ENCODE measurements at places on chromosomes 16 and 17.
A peak's percentile ranks its signal among the peaks of the same experiment; 100 is the strongest.

DNA sequence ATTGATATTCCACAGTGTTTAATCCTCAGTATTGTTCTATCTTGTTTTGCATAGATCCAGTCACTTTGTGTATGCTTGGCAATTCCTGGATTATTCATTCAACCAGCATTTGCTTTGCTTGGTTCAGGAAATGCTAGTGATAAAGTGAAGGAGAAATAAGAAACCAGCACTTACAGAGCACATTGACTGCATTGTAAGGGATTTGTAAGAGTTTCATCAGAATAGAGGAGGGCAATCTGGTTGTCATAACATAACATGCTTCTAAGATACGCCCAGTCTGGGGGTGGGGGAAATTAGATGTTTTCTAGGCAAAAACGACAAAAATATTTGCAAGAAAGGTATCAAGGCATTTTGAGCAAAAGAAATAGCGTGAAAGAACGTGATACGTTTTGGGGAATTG, 40.4 kb downstream of the TNRC6A start:
- peak; percentile 79 for DNase-seq

DNA sequence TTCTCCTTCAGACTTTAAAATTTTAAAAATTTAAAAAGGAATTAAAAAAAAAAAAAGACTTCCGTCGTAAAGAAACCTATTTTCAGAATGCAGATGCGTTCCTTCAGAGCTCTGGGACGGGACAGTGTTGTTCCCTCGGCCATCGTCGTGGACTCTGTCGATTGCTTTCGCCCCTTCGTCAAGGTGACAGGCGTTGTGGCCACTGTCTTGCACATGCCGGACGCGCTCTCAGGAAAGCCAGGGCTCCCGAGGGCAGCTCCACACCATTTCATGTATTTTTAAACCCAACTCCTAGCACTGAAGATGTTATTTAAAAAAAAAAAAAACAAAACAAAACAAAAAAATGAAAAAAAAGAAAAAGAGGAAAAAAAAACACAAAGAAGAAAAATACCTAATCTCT, 22.3 kb downstream of the TMC6 start:
- no peak for DNase-seq

DNA sequence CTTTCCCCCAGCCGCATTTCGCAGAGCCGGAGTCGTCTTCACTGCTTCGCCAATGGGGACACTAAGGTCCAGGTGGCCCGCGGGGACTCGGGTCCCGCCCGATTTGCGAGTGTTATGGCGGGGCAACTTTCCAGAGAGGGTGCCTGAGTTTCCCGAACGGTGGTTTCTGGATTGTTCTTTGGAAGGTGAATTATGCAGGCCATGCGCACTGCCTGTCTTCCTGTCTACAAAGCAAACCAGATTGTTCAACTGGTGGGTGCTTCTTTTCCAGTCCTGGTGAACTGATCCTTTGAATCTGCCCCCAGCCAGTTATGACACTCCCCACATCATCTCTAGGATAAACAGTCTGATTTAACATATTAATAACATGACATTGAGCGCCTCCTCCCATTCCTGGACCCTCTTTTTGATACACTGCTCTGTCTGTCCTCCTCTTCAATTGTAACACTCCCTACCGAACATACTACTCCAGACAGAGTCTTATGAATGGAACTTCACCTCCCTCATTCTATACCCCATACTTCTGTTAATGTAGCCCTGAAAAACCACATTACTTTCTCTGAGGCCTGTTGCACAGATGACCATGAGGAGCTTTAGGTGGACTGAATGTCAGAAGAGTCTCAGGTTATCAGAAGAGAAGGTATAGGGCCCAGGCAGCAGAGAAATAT, 159.0 kb downstream of the RAB11FIP4 start:
- no peak for DNase-seq

DNA sequence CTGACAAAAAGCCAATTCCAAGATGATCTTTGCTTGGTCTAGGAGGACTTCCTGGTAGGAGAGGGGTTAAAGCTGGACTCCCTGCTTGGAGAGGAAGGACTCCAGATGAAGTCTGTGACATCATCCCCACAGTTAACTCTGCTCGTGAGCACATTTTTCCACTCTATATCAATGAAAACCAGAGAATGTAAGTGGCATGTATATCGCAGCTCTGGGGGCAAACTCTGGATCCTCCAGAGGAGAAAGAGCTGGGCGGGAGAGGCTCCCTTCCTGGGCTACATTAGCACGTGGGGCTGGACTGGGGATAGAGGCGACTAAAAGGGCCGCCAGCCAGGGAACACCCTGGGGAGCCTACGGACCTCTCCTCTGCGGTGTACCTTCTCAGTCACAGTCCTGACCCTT, 34.1 kb downstream of the HIC1 start:
- no peak for DNase-seq

GRCh38 chr17:54932711-54933110, 32.1 kb downstream of the TOM1L1 start:
- DNase-seq = peak; percentile 72

DNA sequence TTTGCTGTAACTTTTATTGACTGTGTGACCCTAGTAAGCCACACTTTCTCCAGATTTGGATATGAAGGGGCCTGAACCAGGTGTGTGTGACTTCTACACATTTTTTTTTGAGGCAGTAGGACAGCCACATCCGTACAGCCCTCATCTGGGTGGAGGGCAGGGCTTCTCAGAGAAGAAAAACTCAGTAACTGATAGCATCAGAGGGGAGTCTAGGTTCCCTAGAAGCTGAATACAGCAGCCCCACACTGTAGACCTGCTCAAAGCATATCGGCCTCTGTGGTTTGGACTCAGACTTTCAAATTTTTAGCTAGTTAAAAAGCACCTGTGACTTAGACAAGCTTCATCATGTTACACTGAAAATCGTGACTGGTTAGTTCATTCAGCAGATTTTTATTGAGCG, 10.8 kb downstream of the PRSS54 start:
- no peak for DNase-seq

DNA sequence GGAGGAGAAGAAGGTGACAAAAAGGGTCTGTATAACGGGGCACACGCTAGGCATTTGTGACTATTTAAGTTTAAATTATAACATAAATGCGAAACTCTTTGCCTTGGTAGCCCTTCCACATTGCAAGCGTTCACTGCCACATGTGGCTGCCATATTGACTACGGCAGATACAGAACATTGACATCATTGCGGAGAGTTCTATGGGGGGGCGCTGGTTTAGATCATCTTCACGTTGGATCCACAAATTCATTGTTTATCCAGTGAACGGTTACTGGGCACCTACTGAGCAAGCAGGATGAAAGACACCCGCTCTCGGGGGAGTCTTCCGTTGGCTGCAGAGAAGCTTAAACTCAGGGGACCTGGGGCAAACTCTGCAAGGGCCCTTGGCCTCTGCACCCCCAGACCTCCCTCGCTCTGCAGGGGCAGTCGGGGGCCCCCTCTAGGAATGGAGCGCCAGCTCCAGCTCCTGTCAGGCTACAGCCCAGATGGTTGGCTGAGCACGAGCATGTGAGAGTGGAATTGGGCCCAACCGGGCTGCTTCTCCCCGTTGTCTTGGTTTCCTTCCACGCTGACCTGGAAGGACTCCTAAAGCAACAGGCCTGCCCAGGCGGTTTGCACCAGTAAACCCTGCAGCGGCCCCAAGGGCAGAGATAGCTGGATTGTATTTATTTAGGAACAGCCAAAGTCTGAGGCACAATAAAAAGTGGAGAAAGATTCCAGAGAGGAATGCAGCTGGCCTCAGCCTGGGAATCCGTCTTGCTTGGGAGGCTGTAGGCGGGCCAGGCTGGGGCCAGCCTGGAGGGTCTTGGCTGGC, 172.2 kb downstream of the SEC14L1 start:
- DNase-seq = peak; percentile 82

DNA sequence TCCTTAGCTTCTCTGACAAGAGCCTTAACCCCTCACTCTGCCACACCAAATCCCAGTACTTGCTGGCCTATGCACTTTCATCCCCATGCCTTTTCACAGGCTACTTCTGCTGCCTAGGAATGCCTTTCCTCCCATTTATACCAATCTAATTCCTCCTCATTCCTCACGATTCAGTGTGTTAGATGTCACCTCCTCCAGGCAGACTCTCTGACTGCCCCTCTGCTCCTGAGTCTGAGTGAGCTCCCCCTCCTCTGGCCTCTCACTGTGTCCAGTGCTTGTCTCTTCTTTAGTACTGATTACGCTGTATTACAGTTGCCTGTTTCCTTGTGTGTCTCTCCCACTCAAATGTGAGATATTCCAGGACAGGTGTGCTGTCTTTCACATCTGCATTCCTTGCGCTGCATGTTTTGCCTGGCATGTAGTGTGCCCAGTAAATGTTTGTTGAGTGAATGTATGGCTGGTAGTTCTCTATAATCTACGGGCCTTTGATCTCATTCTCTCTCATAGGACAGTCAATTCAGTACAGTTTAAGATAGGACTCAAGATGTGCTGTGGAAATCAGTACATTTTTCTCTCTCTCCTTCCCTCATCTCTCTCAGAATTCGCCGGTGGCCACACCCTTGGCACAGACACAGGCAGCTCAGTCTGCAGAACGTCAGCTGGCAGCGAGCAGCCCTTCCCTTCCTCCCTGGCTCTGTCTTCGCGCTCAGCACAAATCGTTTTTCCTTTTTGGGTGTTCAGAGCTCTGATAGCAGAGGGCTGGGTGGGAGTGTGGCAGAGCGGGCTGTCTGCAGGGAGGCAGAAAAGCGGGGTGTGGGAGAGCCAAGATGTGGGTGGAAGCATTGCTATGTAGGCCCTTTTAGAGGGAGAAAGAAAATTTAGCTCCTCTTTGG, 18.5 kb downstream of the ARL4D start:
- DNase-seq = peak; percentile 67

DNA sequence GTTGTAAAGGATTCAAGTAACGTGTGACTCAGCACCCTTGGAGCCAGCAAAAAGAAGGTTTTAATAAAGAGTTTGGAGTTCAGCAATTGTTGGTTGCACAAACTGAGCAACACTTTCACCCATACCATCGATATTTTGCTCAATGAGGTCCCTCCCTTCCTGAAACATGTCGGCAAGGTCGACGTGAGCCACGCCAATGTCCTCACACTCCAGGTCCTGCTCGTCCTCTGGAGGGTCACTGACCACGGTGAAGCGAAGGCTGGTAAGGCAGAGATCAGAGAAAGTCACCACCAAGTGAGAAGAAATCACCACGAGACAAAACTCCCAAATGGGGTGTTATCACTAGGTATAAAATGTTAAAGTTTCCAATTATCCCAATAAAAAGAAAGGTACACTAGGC, 98.3 kb downstream of the RPGRIP1L start:
- DNase-seq = peak; percentile 10

DNA sequence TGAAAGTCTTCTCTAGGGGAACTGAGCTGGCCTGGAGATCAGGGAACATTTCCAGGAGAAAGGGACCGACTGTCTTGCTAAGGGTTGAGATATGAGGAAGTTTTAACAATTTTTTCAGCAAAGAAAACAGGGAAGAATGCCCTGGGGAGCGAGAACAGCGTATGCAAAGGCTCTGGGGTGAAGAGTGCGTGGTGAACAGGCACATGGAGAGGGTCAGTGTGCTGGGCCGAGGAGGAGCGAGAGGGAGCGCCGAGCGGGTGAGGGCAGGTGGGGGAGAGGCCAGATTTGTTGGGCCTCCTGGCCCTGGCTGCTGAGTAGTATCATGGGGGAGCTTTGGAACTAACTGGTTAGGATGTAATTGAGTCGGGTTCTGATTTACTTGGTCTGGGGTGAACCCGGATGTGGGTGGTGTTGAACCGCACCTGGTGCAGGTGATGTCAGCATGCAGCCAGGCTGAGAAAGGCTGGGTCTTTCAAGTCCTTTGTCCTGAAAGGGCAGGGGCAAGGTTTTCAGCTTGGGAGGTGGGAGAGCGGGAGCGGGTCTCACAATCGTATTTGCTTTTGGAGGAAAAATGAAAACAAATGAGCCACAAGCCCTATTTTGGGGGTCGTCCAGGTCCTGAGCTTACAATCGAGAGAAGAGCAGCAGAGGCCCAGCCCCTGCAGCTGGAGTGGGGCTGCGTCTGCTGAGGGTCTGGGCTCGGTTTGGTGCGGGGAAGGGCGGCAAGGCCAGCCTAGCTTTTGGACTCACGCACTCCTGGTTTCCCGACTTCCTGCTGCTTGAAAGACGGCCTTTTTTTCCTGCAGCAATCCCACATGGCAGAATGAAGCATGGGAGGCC, 11.1 kb upstream of the WFDC1 start:
- no peak for DNase-seq

DNA sequence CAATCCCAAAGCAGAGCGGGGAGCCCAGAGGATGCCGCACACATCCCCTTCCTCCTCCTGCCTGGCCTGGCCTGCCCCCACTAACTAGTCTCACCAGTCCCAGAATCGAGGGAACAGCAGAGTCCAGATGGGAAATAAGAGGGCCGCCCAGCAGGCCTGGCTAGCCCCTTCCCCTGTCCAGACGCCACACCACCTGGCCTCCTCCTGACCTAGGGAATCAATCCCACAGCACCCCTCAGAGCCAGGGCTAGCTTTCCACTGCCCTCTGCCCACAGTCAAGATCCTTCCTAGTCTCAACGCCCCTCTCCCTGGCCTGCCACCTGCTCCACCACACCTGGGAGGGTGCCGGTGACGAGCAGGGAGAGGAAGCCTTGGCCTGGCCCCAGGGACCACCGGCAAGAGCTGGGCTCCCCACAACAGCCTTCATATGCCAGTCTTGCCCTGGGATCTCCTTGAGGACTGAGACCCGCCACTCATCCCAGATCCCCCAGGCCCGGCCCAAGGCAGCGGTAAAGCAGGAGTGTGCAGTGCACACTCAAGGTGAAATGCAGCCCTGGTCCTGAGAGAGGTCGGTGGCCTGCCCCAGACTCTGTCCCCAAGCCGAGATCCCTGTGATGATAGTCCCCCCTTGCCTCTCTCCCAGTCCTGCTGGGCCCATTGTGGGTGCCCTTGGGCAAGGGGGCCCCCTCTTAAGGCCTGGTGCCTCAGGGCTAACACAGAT, 27.9 kb downstream of the KATNB1 start:
- DNase-seq = no peak

GRCh38 chr16:72262711-72263110, 90.8 kb upstream of the PMFBP1 start:
- DNase-seq = no peak

DNA sequence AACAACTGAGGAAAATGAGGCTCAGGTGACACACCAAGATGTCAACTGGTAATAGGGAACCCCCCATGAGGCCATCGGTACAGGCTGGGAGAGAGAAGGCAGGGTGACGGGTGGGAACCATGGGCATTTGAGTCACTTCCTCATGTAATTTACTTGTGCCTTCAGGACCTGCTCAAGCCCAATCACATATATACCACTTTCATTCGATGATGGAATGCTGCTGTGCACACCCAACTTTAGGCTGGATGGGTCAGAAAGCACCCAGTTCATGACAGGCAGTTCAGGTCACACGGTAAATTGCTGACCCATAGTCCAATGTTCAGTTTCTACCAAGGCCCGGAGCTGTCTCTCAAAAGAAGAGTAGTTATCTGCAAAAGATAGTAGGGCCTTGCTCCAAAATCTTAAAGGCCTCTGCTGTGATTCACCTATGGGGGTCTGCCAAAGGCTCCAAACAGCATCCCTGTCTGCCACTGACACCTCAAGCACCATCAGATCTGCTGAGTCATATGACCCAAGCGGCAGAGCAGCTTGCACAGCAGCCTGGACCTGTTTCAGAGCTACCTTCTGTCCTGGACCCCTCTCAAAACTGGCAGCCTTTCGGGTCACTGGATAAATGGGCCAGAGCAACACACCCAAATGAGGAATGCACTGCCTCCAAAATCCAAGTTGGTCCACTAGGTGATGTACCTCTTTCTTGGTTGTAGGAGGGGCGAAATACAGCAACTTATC, 24.7 kb downstream of the ZZEF1 start:
- no peak for DNase-seq

- DNase-seq = no peak
These were observed 60.7 kb downstream of the OR1D5 start for GRCh38 chr17:3002538-3003295.

- DNase-seq = no peak
These were observed 21.3 kb downstream of the GNA13 start for GRCh38 chr17:65035191-65035590.

Measured in fibroblast of the conjunctiva (primary cell).